ENCODE measurements at places on chromosomes 1 and 21. TPM values are rescaled to one million over a fixed set of nuclear protein-coding genes. Genes with fewer than 3 reads are reported as not detected.

Gene MRPS21
- 82.8 TPM for total RNA-seq

Gene EPHA8
- total RNA-seq: not detected

Gene SERINC2
- not detected for total RNA-seq

Gene SPRR2E
- total RNA-seq: not detected

Gene SMCP
- not detected for total RNA-seq

Gene RHEX
- total RNA-seq: not detected

Gene SH3D21
- 5.5 TPM for total RNA-seq

Gene OR2AK2
- total RNA-seq: not detected

GRCh38 chr1:38451541-38451993, 405.0 kb upstream of the POU3F1 start:
- no peak for DNase-seq

GRCh38 chr1:235078480-235079381, 49.9 kb downstream of the TOMM20 start:
- DNase-seq: no peak

GRCh38 chr1:31866450-31867032, 50.7 kb upstream of the SPOCD1 start:
- DNase-seq: no peak

- peak; percentile 78 for DNase-seq
Measured at GRCh38 chr1:22018583-22019559, 17.4 kb downstream of the CELA3A start.

DNA sequence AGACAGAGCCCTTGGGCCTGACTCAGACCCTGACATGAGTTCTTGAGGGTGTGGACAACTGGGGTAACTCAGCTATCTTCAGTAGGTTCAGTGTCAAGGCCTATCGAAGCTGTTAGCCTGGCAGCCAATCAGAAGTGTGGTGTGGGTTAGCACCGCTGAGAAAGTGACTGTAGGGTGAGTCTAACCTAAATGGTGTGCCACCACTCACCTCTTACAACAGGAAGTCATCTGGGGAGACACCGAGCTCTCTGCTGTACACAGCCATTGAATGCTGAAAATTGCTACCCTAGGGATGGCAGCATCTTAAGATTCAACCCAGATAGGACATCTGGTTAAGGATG, 44.6 kb downstream of the RASSF5 start:
- DNase-seq: peak; percentile 93

GRCh38 chr1:24319312-24319863, at the start of gene GRHL3:
GRHL3 (plus strand) TSS chr1:24319357; CDS start chr1:24319552, 195 bp downstream.
- no peak for DNase-seq

DNA sequence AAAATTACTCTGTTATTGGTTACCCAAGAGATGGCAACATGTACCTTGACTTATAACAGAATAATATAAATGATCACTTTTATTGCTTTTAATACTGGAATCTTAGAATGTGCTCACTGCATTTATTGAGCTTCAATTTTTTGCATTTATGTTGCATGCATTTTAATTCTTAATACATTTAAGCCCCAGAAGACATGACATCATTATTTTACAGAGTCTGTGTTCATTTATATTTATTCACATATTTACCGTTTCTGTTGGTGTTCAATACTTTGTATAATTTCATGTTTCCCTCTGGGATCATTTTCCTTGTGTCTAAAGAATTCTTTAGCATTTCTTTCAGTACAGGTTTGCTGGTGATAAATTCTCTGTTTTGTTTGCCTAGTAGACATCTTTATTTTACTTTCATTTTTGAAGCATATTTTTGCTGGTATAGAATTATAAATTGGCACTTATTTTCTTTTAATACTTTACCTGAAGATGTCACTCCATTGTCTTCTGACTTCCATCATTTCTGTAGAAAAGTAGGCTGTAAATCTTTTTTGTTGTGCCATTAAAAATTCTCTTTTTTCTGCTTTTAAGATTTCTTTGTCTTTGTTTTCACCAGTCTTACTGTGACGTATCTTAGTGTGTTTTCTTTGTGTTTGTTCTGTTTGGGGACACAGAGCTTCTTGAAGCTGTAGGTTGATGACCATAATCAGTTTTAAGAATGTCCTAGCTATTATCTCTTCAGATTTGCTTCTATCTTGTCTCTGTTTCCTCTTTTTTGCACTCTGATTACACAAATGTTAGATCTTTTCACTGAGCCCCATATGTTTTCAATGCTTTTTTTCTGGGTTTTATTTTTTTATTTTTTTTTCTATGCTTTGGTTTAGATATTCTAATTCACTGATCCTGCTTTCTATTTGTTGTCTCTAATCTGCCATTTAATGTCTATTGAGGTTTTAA, 26.9 kb downstream of the DISP3 start:
- no peak for DNase-seq

DNA sequence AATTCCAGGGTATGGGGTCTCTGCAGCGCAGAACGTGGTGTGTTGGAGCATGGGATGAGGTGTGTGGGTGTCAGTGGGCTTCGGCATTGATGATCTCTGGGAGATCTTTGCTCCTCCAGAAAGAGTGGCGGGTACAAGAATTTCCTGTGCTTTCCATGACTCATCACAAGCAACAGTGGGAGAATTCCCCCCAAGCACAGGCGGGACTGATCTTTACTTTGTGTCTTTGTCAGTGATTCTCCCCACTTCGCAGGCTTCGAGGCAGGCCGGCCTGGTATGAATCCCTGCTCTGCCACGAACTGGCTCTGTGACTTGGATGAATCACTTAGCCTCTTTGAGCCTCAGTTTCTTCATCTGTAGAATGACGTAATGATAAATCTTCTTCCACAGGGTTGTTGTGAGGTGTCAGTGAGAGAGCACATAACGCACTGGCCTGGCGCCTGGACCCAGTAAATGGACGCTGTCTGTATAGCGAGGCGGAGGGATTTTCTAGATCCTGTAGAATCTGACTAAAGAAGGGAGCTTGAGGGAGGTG, 2.0 kb downstream of the OPRD1 start:
- no peak for DNase-seq

DNA sequence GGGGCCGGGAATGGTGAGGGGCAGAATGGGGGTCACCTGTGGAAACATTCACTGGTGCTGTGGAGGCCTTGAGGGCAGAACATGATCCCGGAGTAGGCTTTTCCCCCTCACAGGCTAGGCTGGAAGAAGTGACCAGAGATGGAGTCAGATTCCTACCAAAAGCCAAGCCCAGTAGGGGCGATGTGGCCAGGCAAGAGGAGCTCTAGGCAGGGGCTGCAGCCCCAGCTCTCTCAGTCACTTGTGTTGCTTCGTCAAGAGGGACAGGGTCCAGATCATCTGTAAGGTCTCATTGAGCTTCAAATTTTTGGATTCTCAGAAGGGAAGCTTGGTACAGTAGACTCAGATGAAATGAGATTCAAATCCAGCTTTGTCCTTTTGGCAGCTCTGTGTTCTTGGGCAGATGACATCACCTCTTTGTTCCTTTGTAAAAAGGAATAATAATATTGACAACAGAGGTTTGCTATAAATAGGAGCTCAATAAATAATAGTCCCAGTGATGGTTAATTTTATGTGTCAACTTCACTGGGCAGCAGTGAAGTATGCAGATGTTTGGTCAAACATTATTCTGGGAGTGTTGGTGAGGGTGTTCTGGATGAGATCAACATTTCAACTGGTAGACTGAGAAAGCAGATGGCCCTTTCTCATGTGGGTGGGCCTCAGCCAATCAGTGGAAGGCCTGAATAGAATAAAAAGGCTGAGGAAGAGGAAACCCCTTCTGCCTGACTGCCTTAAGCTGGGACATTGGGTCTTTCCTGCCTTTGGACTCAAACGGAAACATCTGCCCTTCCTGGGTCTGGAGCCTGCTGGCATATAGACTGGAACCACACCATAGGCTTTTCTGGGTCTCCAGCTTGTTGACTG, 324.7 kb upstream of the USP24 start:
- DNase-seq: no peak

DNA sequence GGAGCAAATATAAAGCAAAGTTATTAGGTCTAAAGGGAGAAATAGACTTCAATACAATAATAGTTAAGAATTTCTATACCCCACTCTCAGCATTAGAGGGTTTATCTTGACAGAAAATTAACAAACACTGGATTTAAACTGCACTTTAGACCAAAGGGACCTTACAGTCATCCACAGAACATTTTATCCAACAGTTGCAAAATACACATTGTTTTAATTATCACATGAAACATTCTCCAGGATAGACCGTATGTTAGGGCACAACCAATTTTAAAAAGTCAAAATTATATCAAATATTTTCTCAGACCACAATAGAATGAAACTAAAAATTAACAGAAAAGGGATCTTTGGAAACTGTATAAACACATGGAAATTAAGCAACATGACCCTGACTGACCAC, 384.5 kb upstream of the C1orf87 start:
- no peak for DNase-seq

GRCh38 chr1:213423041-213423440, 372.0 kb downstream of the RPS6KC1 start:
- no peak for DNase-seq

- DNase-seq: no peak
Measured at GRCh38 chr1:221620437-221621384, 121.2 kb downstream of the DUSP10 start.

- peak; percentile 97 for DNase-seq
Measured at GRCh38 chr1:228102791-228103620, at the start of gene C1orf35. C1orf35 (minus strand) TSS chr1:228103325; CDS start chr1:228103227, 98 bp downstream.

- DNase-seq: no peak
Measured at GRCh38 chr1:97352936-97353382, 567.9 kb downstream of the DPYD start.
